ENCODE measurements at places on chromosomes 16 and 17. TPM values are rescaled to one million over a fixed set of nuclear protein-coding genes. Genes with fewer than 3 reads are reported as not detected.
A peak's percentile ranks its signal among the peaks of the same experiment; 100 is the strongest.

DNA sequence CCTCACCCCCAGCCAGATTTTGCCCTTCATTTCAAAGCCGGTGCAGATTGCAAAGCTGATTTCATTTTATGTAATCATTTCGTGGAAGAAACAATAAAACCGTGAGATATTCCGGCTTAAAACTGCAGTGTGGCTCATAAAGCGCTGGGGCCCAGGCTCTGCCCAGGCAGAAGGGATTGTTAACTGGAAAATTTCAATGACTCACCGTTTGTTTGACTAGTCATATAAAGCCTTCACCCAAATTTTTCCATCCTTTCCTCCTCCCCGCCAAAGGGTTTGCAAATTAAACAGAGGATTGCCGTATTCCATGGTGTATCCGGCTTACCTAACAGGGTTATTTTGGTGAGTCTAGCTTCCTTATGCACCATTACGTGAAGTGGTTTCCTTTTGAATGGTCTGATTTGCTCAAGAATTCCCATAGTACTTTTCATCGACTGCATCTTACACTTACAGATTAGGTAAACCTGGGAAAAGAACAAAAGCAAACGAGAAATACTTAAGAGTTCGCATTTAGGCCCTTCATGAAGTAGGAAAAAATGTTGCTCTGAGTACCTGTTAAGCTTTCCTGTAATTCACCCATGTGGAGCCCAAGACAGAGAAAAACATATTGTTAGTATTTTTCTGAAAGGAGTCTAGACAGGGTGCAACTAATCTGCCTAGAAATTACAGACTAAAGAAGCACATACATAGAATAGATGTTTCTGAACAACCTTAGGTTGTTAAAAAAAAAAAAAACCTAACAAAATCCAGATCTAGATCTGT lies 949 bp upstream of the GSPT1 start:
- DNase-seq: no peak

GRCh38 chr17:11618861-11619566 lies 20.7 kb downstream of the DNAH9 start:
- no peak for DNase-seq

GRCh38 chr17:66443606-66444005 lies 141.2 kb downstream of the PRKCA start:
- no peak for DNase-seq

- DNase-seq: no peak
Measured at GRCh38 chr16:70644763-70645597, 1.4 kb upstream of the IL34 start.

DNA sequence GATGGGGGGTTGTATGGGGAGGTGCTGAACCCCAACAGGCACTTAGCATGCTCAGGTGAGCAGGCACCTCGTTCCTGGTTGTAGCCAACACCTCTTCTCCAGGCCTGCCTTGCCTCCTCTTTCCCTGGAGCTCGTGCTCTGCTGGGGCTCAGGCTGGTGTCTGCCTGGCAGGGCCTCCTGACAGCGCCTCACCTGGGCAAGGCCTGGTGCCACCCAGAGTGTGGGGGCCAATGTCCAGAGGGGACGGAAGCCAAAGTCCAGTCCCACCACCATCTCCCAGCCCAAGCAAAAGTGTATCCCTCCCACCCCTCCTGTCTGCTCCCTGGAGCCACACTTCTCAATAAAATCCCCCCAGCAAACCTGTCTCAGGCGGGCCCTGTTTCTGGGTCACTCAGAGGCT lies 304.2 kb upstream of the TNRC6C start:
- no peak for DNase-seq

The GDPD1 gene
- 34.3 TPM for total RNA-seq

DNA sequence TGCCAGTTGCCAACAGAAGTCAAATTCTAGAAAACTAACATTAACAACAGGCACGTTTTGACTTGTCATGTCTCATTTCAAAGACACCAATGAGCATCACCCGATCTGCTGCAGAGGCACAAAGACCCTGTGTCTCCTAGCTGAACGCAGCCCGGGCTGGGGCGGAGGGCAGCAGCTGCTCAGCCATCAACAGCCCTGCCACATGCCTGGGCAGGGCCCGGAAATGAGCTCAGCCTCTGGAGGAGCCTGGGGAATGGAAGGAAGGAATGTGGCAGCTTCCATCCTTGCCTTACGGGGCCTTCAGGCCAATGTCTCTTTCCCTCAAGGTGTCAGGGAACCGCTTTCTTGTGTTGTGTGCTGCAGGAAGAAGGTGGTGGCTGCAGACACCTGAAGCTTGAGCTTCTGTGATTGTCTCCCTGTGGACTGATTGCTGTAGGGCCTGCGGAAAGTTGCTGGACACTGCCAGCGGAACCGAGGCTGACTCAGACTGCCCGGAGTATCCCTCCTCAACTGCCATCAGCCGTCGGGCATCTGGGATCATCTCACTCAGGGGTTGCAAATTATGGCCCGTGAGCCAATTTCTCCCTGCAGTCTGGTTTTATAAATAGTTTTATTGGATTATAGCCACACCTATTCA lies 7.3 kb downstream of the CDH13 start:
- DNase-seq: peak; percentile 72

DNA sequence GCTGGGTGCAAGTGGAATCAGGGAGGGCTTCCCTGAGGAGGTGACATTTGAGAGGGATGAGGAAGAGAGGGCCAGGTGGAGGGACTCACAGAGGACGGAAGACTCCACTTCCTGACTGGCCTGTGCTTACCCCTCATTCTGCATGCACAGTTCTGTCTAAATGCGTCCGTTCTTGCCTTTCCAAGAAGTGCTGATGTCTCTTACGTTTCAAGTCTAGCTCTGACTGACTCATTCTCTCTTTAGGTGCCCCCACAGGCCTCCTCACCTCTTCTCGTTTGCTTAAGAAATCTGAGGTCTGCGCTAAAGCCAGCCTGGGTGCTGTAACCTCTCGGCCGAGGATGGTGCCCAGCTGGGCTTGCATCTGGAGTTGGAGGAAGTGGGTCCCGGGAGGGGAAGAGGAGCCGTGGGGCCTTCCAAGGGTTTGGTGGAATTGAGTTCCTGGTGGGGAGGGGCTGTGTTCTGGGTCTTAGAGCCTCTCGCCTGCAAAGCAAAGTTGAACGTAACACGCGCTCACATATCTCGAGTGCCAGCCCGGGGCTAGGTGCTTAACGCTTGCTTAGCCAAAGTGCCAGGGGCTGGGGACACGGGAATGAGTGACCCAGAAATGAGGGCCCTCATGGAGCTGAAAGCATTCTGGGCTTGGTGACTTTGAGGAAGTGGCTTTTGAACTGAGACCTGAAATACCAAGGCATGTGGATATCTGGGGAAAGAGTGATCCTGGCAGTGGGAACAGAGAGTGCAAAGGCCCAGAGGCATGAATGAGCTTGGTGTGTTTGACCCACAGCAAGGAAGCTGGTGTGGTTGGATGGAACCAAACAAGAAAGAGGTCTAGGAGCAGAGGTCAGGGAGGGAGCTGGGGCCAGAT lies 4.8 kb downstream of the IL4R start:
- DNase-seq: no peak

DNA sequence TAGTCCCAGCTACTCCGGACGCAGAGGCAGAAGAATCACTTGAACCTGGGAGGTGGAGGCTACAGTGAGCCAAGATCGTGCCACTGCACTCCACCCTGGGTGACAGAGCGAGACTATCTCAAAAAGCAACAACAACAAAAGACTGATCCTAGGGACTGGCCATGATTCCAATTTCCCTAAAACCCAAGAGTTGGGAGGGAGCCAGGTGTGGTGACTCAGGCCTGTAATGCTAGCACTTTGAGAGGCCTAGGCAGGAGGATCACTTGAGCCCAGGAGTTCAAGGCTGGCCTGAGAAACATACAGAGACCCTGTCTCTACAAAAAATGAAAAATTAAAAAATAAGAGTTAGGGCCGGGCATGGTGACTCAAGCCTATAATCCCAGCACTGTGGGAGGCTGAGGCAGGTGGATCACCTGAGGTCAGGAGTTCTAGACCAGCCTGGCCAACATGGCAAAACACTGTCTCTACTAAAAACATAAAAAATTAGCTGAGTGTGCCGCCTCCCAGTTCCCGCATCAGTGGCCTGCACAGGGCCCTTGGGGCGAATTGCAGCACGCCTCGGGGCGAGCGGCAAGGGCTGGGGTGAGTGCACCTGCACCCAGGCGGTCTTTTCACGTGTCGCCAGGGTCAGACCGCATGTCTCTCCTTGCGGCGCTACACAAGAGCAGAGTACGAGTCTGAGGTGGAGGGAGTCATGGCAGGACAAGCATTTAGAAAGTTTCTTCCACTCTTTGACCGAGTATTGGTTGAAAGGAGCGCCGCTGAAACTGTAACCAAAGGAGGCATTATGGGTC lies 40.8 kb downstream of the CDH3 start:
- no peak for DNase-seq

GRCh38 chr16:81040842-81041241 lies 5.2 kb downstream of the ATMIN start:
- no peak for DNase-seq

GRCh38 chr16:79151-80054 lies 1.4 kb downstream of the MPG start:
- DNase-seq: no peak

DNA sequence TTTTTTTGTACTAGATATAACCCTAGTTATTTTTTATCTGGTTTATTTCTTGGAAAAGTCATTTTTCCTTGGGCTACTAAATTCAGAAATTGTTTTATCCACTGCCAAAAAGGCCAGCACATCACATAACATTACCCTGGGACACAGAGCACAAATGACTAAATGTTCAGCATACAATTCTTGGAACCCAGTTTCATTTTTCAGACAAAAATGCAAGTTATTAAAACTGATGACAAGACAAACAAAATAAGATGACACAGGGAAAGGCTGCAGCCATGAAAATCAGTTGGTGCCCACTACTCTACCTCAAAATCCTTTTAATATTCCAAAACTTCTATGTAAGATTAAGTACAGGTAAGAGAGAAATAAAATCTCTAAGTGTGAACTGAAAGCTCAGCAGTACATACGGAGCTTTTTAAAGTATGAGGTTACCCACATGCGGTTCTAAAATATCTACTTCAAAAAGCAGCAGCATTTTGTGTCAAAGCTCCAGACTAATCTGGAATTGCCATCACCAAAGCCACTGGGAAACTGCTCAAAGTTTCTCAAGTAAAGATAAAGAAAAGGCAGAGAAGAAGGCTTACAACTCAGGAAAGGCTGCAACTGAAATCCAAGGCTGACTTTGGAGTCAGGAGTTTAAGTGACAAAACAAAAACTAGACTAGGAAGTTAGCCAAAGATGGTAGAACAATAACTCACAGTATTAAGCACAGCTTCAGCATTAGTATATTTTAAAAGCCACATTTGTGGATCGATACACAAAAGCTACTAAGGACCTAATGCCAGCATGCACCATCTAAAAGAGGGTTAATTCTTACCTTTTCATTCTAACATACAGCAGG lies 41.4 kb downstream of the AP1G1 start:
- DNase-seq: no peak

DNA sequence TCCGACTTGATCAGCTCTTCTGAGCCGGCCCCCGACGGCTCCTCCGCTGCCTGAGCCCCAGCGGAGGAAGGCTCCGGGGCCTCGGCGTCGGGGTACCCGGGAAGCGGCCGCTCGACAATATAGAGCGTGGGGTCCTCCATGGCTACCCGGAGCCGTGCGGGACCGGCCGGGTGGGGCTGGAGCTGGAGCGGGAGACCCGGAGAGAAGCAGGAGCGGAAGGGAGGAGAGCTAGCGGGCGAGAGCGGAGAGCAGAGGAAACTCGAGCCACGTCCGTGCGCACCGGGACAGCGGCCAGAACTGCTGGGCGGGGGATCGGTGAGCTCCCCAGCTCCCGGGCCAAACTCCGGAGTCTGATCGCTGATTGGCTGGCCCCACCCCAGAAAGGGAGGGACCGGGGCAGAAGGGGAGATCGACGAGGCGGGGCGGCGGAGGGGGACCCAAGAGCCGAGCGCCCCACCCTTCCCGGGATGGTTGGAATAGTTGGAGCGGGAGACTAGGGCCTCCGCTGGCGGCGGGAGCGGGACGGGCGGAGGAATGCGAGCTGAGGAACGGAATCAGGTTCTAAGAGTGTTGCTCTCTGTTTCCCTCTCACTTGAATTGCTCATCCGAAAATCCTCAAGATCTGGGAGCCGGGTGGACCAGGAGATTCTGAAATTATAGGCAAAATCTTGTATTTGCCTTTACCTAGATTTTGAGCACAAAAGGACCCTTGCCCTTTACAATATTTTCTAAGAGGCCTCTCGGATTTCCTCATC lies at the start of gene CAVIN1:
TSS of gene CAVIN1 (minus strand) at position 299 of the 755 bp plus-strand sequence. CDS start at position 140, 159 bp downstream.
- peak; percentile 41 for DNase-seq

DNA sequence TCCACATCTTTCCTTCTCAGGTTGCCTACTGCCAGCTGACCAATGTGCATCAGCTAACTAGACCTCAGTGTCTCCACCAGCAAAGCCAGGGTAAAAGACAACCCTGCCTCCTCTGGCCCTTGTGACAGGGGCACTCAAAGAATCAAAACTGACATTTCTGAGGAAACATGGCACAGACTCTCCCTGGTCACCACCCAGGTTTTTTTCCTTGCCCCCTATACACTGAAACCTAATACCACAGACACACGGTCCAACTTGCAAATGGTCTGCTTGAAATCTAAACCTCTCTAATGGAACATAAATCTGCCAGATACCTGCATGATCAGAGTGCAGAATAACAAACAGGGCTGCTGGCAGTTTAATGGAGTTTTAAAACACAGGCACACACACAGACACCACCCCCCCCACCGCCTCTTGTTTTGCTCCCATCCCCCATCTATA lies 19.5 kb upstream of the CORO6 start:
- no peak for DNase-seq

DNA sequence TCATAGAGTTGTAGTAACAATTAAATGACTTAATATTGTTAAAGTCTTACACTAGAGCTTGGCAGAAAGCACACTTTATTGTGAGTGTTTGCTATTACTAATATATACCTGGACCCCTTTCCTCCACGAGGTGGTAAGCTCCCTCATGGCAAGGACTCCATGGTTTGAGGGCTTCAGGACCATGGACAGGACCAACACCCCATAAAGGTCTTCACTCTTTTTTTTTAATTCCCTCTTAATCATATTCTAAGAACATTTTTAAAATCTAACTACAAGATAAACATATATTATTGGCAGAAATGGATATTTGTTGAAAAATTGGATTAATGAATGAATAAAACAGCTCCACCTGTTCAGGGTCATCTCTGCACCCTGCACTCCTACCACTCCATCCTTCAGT lies 154.5 kb downstream of the CBLN1 start:
- no peak for DNase-seq

The SEZ6 gene
- 6.7 TPM for total RNA-seq

All from glutamatergic neuron (in vitro differentiated cells).